ENCODE measurements at places on chromosomes 3 and 15. TPM values are rescaled to one million over a fixed set of nuclear protein-coding genes. Genes with fewer than 3 reads are reported as not detected.

DNA sequence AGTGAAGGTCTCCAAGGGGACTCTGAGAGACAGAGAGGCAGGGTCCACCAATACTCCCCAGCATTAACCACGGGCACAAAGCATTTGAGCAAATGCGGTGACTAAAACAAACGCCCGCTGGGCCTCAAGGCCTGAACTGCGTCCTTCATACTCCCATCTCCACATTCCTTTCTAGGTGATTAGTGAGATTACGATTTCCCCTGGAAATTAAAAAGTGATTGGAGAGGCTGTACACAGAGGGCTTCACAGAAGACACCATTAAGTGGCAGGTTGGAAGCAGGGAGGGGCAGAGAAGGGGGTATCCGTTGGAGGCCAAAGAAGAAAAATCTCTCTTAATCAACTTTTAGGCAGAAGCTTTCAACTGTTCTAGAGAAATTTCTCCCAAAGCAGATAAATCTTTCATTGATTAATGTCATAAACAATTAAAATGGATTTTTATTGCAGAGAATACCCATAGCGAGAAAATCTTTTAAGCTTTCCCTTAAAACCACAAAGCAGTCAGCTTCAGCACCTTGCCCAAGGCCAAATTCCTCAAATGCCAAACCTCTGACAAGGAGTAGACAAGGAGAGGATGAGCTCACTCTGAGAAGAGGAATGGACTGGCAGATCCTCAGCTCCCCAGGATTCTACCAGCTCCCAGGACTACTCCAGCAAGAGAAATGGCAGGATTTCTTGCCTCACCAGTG lies 38.2 kb downstream of the MB21D2 start:
- DNase-seq, result no peak
- no peaks in the 10 kb centered on the region for H3K4me1 ChIP-seq
- no peak overlapping the region for H3K4me3 ChIP-seq
- peaks cover 3% of the 10 kb centered on the region for H3K27me3 ChIP-seq
- no peak overlapping the region for H3K27ac ChIP-seq

- H3K27ac ChIP-seq, result peak overlapping the region; percentile 55
- peaks cover 39% of the 10 kb centered on the region for H3K4me1 ChIP-seq
- H3K36me3 ChIP-seq, result no peaks in the 10 kb centered on the region
- H3K4me3 ChIP-seq, result peak overlapping the region; percentile 76
These were observed 10.4 kb upstream of the CHAC1 start for GRCh38 chr15:40942878-40943277.

ANO10 gene
- 12.4 TPM for total RNA-seq

SYNPR gene
- total RNA-seq, result not detected

PRSS50 gene
- not detected for total RNA-seq

DNA sequence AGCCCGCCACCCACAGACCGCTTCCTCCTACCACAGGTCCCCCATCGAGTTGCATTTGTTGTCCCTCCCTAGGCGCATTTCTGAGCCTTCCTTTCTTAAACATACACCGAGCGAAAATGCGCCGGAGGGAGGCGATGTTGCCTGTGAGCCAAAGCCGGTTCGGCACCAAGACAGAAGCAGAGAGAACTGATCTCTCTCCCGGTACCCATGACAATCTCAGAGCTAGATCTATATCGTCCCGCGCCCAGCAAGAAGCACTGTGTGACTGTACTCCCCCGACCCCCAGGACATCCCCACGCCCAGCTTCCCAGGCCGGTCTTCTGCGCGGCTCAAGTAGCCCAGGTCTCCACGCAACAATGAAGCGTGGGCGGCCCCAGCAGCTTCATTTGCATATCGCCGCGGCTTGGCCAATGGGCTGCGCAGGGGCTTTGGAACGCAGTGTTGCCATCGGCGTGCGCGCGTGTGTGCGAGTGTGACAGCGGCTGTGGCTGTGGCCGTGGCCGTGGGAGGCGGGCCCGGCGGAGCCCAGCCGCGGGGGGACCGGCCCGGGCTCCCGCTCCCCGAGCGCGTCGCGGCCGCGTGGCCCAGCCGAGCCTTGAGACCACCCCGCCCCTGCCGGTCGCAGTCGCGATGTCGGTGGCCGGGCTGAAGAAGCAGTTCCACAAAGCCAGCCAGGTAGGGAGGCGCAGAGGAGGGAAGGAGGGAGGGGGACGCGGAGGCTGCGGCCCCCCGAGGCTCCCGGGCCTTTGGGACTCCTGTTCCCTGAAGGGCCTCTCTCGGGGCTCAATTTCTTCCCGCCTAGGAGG lies at the start of gene SH3GL3:
Gene SH3GL3 (plus strand): TSS at position 438 of the 806 bp plus-strand sequence. CDS start 193 bp downstream, at position 631.
- no peak for DNase-seq
- no peaks in the 10 kb centered on the region for H3K36me3 ChIP-seq

DNA sequence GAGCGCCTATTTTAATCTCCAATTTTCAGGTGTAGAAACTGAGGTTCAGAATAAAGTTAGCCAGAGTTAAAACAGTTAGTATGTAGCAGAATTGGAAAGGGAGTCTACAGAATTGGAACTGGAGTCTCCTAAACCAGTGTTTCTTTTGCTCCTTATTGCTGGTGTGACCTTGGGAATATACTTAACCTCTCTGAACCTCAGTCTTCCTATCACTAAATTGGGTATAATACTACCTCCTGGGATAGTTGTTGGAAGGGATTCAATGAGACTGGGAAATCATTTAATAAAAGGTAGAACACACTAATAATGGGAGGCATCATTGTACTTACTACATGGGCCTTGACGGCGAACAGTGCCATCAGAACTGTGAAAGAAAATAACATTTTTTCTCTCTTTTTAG lies 55.1 kb downstream of the LPP start:
- no peak overlapping the region for H3K4me3 ChIP-seq
- DNase-seq, result no peak
- H3K27ac ChIP-seq, result no peak overlapping the region
- no peaks in the 10 kb centered on the region for H3K27me3 ChIP-seq
- H3K4me1 ChIP-seq, result peaks cover 16% of the 10 kb centered on the region

BTLA gene
- total RNA-seq, result 18.2 TPM

DNA sequence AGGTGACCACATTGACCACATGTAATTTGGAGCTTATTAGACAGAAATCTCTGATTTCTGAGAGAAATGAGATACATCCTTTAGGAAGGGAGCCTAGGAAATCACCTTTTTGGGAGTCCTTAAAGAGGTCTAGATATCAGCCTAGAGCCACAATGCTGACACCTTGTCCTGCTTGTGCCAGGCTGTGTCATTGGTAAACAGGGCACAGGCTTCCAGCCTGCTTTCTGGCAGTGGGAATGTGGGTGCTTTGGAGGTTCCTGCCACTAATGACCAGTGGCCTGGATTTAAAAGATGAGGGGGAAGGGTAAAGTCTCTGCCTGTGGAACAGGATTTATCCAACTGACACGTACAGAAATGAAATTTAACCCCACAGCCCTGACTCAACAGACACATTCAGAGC lies 169.8 kb upstream of the KBTBD8 start:
- no peak overlapping the region for H3K27ac ChIP-seq
- peaks cover 17% of the 10 kb centered on the region for H3K27me3 ChIP-seq
- H3K4me1 ChIP-seq, result no peaks in the 10 kb centered on the region
- no peak for DNase-seq

TF gene
- 0.63 TPM for total RNA-seq

TTLL13 gene
- total RNA-seq, result 1.0 TPM

DNA sequence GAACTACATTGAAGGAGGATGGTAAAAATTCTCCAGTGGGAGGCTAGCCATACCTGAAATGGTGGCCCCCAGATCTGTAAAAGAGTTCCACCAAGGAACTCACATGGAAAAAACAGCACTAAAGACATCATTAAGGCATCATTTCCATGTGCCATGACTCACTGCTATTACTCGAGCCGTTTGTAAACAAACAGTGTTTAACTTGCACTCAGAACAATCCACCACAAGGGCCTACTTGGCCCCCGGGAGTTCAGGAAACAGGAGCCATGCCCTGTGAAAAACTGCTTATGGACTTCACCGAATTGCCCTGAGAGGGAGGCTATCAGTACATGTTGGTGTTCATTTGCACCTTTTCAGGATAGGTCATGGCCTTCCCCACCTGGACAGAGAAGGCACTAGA lies 18.2 kb downstream of the CCR4 start:
- peaks cover 17% of the 10 kb centered on the region for H3K36me3 ChIP-seq
- no peak overlapping the region for H3K4me3 ChIP-seq
- H3K4me1 ChIP-seq, result peaks cover 5% of the 10 kb centered on the region
- H3K27me3 ChIP-seq, result peaks cover 4% of the 10 kb centered on the region
- H3K27ac ChIP-seq, result no peak overlapping the region

DNA sequence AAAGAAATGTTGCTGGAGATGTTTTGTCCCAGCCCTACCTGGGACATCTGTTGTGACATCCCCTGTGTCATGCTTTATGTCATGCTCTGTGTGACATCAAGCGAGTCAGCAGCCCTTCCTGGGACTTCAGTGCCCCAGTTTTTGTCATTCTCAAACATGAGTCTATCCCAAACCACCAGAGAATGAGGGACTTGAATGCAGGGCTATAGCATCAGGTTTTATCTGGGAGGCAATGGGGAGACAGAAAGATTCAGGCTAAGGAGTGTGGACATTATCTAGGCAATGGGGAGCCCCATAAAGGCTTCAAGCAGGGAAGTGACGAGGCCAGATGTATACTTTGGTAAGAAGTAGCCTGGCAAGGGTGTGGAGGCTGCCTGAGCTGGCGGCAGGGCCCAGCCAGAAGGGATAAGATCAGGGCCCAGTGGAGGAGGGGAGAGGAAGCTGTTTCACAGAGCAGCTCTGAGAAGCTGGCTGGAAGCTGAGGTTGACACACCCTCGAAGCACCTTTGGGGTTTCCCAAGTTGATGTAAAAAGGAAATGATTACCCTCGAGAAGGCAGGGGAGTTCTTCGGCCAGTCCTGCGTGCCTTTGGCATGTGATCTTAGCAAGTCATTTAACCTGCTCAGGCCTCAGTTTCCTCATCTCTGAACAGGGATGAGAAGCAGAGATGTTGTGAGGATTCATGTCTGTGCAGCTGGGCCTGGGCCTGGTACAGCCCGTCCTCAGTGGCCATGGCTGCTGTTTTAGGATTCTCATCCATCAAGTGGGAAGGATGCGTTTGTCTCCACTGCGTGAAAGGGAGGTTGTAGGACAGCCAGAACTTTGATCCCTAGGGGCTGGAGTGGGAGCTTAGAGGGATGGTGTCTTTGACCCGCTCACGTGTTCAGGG lies 34.3 kb downstream of the IRAK2 start:
- peaks cover 31% of the 10 kb centered on the region for H3K4me1 ChIP-seq
- DNase-seq, result peak; percentile 45
- no peaks in the 10 kb centered on the region for H3K36me3 ChIP-seq
- H3K4me3 ChIP-seq, result peak overlapping the region; percentile 36
- H3K27ac ChIP-seq, result peak overlapping the region; percentile 96

GRCh38 chr3:16302082-16302631 lies 37.1 kb downstream of the OXNAD1 start:
- DNase-seq, result no peak
- H3K27ac ChIP-seq, result peak overlapping the region; percentile 99
- H3K36me3 ChIP-seq, result peaks cover 92% of the 10 kb centered on the region
- no peaks in the 10 kb centered on the region for H3K27me3 ChIP-seq
- peaks cover 54% of the 10 kb centered on the region for H3K4me1 ChIP-seq

DNA sequence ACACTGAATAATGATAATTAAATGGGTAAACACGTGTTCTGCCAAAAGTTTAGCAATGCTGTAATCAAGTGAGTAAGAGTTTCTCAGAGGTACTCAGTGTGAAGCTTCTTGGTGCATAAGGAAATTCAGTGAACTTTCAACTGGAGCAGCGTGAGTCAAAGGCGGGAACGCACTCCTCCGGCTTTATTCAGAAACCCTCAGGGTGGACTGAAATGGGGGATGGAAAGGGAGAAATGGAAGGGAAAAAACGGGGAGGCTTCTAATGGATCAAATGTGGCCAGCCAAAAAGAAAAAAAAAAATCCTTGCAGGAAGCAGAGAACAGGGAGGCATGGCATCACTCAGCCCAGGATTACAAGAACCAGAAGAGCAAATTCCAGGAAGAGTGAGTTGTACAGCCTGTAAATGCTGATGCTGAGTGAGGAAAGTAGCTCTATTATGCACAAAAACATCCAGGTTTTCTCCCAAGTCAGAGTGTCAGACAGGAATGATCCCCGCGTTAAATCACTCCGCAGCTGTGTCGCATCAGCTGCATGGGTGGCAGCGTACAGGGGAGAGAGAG lies 85.3 kb downstream of the ASB7 start:
- H3K27ac ChIP-seq, result no peak overlapping the region
- H3K4me1 ChIP-seq, result no peaks in the 10 kb centered on the region
- no peaks in the 10 kb centered on the region for H3K36me3 ChIP-seq
- H3K27me3 ChIP-seq, result peaks cover 21% of the 10 kb centered on the region

CD80 gene
- not detected for total RNA-seq

DAZL gene
- not detected for total RNA-seq

ARGFX gene
- not detected for total RNA-seq

KNG1 gene
- total RNA-seq, result not detected

GRCh38 chr15:94277485-94277884 lies 46.1 kb downstream of the MCTP2 start:
- no peak overlapping the region for H3K27ac ChIP-seq
- H3K4me3 ChIP-seq, result no peak overlapping the region
- peaks cover 19% of the 10 kb centered on the region for H3K4me1 ChIP-seq

GRCh38 chr3:156668073-156668763 lies 6.2 kb upstream of the TIPARP start:
- no peaks in the 10 kb centered on the region for H3K27me3 ChIP-seq
- no peak overlapping the region for H3K27ac ChIP-seq
- DNase-seq, result no peak
- H3K4me1 ChIP-seq, result peaks cover 11% of the 10 kb centered on the region
- no peak overlapping the region for H3K4me3 ChIP-seq

- no peak for DNase-seq
- peaks cover 81% of the 10 kb centered on the region for H3K4me1 ChIP-seq
- H3K27ac ChIP-seq, result peak overlapping the region; percentile 37
- H3K27me3 ChIP-seq, result no peaks in the 10 kb centered on the region
- H3K4me3 ChIP-seq, result no peak overlapping the region
These were observed 17.6 kb downstream of the ADAM10 start for GRCh38 chr15:58731756-58732535.
